ENCODE measurements at places on chromosomes 4 and X. TPM values are rescaled to one million over a fixed set of nuclear protein-coding genes. Genes with fewer than 3 reads are reported as not detected.

DNA sequence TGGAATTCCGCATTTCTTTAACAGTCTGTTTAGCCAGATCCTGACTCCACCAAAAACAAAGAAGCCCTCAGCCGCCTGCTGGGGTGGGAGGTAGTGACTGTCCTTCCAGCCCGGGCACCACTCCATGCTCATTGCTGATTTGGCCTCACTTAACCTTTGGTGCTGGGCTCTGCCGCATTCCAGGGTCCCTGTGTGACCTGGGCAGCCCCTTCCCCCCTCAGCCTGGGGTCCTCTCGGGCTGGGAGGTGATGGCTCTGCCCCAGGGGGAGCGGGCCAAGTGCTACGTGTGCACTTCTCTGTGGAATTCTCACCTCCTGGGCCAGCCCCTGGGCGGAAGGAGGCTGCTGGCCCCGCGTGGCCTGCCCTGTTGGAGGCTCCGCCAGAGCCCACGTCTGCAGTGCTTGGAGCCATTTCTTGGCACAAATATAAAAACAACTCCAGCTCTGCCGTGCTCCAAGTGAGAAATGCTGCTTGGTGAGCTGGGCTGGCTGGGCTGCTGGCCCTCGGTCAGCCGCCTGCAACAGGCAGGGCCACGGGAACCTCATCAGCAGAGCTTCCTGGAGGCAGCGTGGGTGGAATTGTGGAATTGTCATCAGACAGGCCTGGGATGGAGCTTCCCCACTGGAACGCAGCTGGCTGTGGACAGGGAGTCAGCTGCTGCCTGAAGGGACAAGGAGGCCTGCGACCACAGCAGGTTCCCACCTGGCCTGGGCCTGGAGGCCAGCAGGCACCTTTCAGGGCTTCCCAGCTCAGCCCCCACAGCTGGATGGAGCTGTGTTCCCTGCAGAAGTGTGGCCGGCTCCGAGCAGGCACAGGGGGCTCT, 66.0 kb downstream of the TRMT44 start:
- peak; percentile 16 for DNase-seq

- DNase-seq = no peak
These were observed 1638.8 kb upstream of the PCDH7 start for GRCh38 chr4:29081234-29081955.

DNA sequence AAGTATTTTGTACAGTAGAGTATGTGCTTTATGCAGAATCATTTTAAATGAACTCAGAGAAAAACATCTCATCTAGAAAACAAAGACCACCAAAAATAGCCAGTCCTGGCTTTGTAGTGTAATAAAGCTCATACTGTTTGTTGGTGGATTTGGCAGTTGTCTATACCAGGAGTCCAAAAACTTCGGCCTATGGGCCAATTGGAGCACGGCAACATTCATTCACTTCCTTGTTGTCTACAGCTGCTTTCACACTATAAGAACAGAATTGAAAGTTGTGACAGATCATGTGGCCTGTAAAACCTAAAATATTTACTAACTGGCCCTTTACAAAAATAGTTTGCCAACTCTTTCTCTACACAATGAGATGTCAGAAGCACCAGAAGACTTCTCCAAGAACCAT, 5.3 kb downstream of the FBXW7 start:
- DNase-seq = no peak

CHST7 gene
- total RNA-seq = 2.4 TPM

ZCCHC18 gene
- total RNA-seq = not detected

MGAT4D gene
- total RNA-seq = not detected

GRCh38 chr4:22712529-22712928, 19.8 kb downstream of the GBA3 start:
- no peak for DNase-seq

- DNase-seq = no peak
These were observed 204.4 kb upstream of the MAMLD1 start for GRCh38 chrX:150158554-150159332.

DNA sequence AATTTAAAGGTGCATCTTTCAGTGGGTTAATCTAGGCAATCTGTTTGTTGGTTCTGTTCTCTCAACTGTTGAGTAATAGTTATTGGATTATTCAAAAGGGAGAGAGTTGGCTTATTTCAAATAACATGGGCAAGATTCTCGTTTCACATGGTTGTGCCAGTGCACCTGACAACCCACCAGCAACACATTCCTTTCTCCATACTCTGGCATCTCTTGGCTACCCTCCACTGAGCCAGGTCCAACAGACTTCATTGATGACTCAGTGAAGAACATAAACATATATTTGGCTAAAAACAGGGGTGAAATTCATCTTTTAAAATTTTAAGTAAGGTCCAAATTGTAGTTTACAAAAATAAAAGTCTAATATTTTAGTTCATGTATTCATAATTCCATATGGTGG, 967.2 kb downstream of the RPA4 start:
- DNase-seq = peak; percentile 78
